ENCODE measurements at places on chromosomes 1 and 21. TPM values are rescaled to one million over a fixed set of nuclear protein-coding genes. Genes with fewer than 3 reads are reported as not detected.

DNA sequence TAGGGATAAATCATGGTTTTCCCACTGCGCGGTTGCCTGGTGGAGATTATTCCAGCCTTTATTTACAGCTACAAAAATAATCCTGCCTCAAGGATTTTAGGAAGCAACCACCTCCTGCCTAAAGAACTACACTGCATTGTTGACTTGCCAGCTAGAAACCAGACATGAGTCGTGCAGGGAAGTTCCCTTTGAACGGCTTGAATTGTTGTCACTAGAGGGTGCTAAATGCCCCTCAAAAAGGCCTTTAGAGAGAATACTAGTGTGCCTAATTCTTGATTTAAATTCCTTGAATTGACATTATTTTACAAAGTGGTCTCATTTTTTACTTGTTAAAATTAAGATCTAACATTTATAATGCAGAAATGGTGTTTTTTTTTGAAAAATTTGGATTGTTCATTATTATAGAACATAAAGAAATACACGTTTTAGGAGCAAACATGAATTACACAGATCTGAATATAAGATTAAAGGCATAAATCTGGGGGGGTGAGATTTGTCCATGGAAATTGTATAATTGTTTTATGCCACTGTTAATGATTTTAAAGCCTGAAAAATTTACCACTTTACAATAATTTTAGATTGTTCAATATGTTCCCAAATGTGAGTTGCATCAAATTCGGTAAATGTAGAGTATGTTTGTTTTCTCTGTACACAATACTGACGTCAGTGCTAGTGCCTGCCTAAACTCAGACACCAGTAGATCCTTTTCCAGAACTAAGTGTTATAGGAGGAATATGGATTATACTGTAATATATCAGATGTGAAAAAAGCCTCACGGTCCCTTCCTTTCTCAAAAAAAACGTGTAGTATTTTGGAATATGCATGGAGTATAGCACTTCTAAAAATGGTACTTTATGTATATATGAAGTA lies 7.6 kb upstream of the ERG start:
- no peak for DNase-seq

GRCh38 chr1:183922197-183922596 lies 115.3 kb downstream of the COLGALT2 start:
- no peak for DNase-seq

- DNase-seq = no peak
Measured at GRCh38 chr21:28437061-28437460, 555.6 kb downstream of the LTN1 start.

Gene PCBP3
- 1.3 TPM for total RNA-seq

Gene LCE2B
- not detected for total RNA-seq
